Activated T-helper 1 cell treated with anti-CD3 and anti-CD28 coated beads, Interleukin-12 subunit alpha, Interleukin-12 subunit beta, Interleukin-2, Interleukin-4 antibody, amounts not matched to agents 30 ng/mL and 10 ng/mL and 1 ng/mL, durations not matched to agents 14 hours and 24 hours and 36 hours (primary cell): ENCODE measurements at places on chromosomes 3 and 15. TPM values are rescaled to one million over a fixed set of nuclear protein-coding genes. Genes with fewer than 3 reads are reported as not detected.

IDH3A gene
- total RNA-seq = 160 and 163 TPM in 2 replicates

GATM gene
- 0.86 and 1.0 TPM in 2 replicates for total RNA-seq

KLHL40 gene
- not detected in 2 replicates for total RNA-seq

DNA sequence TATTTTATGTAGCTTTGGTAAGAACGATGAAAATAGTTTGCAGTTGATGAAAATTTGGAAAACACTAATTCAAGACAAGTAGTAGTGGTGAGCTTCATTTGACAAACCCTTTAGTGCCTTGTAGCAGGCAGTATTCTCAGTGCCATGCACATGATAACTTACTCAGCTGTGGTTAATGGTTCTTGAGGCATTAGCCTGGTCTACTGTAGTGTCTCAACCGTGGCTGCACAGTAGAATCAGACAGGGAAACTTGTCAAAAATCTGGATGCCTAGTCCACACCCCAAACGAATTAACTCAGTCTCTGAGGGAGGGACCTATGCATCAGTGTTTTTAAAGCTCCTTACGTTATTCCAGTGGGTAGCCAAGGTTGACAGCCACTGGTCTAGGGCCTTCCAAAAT is 45.4 kb downstream of the PSMD6 start:
- no peak for DNase-seq

- DNase-seq = no peak
These were observed 102.9 kb upstream of the KCNAB1 start for GRCh38 chr3:156017352-156018030.

DNA sequence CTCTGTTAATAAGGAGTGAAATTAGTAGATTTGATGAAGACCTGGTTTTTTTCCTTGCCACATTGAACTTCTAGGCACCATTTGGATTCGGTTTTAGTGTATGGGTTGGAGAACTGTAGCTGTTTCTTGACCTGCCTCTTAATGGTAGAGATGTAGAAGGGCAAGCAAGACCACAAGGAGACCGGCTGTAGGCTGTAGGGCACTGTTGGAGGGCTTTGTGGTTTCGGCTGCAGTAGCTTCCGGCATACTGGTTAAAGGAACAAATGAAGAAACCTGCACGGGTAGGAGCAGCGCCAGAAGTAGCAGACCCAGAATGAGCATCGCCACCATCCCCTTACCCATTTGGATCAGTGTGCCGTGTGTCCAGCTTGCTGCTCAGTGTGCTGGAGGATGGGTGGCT is 7.9 kb downstream of the PCLAF start:
- no peak for DNase-seq

- no peak for DNase-seq
These were observed 71.9 kb downstream of the CSNK1G1 start for GRCh38 chr15:64284042-64284441.
